Liver (tissue), 10 donors: ENCODE measurements at places on chromosomes 13 and 19. TPM values are rescaled to one million over a fixed set of nuclear protein-coding genes. Genes with fewer than 3 reads are reported as not detected.

LILRB4 gene
- 5.0 TPM for total RNA-seq

NCAN gene
- total RNA-seq, result not detected

SYNGR4 gene
- not detected for total RNA-seq

ELSPBP1 gene
- not detected for total RNA-seq

ACER1 gene
- not detected for total RNA-seq

PRR12 gene
- 2.8 TPM for total RNA-seq

TINCR gene
- total RNA-seq, result 0.05 TPM

LRRC63 gene
- 0.84 TPM for total RNA-seq

CACNG7 gene
- total RNA-seq, result not detected

C19orf73 gene
- total RNA-seq, result 0.56 TPM

DCT gene
- total RNA-seq, result 0.08 TPM

DNA sequence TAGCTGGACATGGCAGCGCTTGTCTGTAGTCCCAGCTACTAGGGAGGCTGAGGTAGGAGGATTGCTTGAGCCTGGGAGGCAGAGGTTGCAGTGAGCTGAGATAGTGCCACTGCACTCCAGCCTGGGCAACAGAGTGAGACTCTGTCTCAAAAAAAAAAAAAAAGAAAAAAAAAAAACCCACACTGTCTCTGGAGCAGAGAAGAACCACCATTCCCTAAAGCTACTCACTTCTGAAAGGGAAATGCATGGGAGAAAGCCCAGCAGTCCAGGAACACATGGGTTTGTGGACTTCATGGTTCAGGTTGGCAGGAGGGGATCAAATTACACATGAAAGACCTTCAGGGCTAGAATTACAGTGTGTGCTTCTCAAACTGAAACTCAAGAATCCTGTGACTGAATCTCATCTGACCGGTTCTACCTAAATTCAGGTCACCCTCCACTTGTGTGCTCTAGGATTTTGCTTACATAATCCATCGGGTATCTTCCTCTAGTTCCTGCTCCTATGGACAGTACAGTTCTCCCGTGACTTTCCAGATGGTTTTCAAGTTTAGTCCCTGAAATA lies 30.2 kb upstream of the CPB2 start:
- no peak for DNase-seq

DNA sequence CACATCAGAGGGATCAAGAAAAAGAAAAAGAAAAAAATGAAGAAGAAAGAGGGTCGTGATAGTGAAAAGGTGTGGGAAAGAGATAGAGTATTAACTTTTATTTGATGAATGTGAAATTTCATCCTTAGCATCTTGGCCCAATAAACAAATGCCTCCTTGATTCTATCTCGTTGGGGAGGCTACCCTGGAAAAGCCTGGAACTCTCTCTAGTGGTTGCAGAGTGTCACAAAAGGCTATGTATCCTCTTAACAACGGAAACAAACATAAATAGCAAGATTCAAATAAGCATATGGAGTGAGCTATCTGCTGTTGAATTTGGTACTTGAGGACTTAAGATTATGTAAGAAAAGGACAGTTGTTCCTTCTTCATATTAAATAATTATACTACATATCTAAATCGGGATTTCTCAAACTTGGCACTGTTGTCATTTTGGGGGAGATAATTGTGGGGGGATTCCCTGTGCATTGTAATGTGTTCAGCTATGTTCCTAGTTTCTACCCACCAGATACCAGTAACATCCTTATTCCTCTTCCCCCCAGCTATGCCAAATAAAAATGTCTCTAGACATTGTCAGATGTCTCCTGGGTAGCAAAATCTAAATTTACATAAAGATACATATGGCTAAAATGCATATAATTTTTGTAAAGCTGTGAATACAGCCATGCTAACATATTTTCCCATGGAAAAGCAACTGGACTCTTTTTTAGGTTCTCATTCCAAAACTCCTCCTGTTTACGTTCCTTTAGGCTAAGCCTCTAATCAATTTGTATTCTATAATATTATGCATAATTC lies 557.2 kb downstream of the DCT start:
- no peak for DNase-seq

DNA sequence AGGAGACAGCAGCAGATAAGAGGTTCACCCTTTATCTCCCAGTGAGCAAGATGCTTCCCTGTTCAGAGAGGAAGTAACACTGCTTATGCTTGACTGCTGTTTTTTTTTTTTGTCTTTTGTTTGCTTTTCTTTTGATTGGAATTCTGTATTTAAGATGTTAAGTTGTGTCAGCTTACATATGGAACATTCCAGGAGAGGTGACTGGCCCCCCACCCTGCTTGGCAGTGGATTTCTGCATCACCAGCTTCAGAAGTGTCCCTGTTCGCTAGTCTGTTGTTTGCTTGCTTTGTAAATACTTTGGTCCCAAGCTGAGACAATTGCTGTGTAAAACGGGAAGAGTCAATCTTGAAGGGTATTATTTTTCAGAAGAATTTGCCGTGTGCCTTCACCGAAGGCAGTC lies 43.0 kb downstream of the IFT88 start:
- DNase-seq, result no peak

DNA sequence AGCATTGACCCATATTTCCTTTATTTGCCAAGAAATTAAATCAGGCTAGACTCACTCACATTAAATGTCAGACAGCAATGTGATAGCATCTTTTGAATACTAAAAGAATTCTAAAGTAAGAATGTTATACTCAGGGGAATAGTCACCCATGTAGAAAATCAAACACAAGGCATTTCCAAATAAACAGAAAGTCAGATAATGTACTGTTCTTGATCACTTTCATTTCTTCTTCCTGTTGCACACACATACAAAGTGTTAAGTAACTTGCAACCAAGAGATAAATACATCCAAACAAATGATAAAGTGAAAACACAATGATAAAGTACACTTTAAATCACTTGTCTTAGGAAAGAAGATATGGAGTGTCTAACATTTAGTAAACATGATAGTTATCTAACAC lies 1366.6 kb upstream of the MIR17HG start:
- no peak for DNase-seq

DNA sequence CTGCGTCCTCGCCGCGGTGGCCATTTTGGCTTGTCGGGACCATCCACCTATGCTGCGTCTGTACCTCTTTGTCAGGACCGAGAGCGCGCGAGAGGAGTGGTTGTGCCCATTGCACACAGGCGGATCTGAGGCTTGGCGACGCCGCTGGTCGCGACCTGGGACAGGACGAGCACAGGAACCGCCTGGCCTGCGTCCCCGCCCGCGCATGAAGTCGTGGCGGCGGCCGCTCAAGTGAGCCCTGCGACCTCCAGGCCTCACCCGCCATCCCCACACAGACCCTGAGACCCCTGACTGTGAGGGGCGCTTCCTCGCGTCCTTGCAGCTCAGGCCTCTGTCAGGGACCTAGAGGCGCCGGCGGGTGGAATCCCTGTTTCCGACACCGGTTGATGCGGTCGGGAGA lies 16.8 kb downstream of the ZNF586 start:
- DNase-seq, result no peak

DNA sequence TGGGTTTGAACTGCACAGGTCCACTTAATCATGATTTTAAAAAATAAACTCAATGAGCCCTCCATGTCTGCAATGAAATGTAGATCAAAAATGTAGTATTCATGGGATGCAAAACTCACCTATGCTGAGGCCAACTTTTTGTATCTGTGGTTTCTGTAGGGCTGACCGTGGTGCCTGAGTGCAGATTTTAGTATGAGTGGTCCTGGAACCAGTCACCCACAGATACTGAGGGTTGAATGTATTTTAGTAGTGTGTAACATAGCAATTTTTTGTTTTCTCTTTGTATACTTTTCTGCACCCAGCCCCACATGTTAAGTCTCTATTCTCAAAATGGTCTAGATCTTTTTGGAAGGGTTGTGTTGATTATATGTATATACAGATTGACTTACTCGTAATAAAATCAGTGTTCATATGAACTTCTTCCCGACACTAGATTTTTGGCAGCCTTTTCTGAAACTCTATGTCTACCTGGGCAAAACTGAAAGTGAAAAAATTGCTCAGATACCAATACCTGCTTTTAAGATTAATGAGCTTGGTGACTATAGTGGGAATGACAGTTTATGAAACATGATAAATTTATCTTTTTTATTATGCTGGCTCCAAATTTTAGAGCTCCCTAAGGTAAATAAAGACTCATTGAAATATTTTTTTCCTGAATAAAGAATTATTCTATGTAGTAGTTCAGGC lies 51.6 kb downstream of the DNAJC15 start:
- no peak for DNase-seq

GRCh38 chr19:54461210-54461609 lies 2.4 kb downstream of the LENG9 start:
- DNase-seq, result no peak

- DNase-seq, result no peak
These were observed 42.4 kb upstream of the ZNF737 start for GRCh38 chr19:20607943-20608342.

- peak; percentile 88 for DNase-seq
These were observed 20.8 kb upstream of the ERCC1 start for GRCh38 chr19:45444318-45445041.

- DNase-seq, result no peak
These were observed 5.3 kb downstream of the MATK start for GRCh38 chr19:3780786-3781304.

GRCh38 chr13:94300401-94300800 lies 179.1 kb downstream of the DCT start:
- no peak for DNase-seq

DNA sequence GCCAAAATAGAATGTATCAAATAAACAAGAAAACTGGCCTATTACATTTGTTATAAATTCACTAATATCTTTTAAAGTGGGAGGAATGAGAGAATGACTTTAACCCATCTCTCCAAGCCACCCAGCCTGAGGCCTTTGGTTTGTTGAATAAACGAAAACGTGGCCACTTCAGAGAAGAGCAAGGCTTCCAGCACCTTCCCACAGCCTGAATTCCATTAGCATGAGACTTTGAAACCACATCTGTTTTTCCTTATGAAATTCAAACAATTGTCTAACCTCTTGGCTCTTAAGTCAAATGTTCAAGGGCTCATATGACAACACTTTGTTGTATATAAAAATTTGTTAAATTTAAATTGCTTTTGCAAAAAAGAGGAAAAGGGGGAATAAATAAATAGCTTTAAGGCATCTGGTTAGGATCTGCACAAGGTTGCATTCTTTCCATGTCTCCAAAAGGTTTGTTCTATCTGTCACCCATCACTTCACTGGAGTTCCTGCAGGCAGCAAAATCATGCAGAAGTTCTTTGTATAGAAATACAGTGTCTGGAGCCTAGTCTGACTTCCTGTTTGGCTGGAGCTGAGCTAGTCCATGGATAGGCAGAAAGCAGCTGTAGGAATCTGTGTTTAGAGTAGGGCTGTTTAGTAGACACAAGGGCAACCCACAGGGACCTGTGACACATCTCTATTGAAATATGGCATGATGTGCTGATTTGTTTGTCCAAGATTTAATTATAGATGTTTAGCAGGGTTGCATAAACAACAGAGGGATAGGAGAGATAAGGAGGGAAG lies 502.3 kb downstream of the KCTD12 start:
- no peak for DNase-seq

- DNase-seq, result no peak
These were observed 17.9 kb downstream of the ALG5 start for GRCh38 chr13:36981156-36981743.

DNA sequence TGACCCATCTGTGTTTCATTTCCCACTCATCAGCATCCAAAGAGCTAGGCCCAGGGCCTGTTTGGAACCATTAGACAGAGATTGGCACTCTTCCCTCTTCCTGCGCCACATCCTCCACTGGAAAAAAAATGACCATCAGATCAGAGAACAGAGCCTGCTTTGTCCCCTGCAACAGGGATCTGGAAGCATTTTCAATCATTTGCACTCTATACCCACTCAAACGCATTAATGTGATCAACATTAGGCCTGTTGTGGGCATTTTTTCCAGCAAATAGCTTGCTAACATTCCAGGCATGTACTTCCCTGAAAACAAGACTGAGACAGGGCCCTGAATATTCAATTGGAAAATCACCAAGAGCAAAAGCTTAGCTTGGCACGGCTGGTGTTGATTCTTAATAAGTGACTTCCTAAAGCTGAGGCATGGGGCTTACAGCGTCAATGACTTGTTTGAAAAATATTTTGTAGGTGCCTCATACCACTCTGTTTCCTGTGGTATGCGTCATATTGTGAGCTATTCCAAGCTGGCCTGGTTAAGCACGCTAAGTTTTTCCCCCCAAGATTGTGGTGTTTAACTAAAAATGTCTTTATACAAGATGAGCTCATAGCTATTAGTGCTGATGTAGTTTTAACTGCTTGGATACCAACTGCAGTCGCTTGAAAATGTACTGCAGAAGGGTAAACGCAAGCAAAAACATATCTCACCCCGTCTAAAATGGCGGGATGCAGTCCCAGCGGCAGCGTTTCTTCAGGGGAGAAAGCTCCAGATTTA lies 404.4 kb downstream of the SPRY2 start:
- DNase-seq, result no peak

- no peak for DNase-seq
These were observed 188.2 kb downstream of the OLFM4 start for GRCh38 chr13:53216773-53217172.

DNA sequence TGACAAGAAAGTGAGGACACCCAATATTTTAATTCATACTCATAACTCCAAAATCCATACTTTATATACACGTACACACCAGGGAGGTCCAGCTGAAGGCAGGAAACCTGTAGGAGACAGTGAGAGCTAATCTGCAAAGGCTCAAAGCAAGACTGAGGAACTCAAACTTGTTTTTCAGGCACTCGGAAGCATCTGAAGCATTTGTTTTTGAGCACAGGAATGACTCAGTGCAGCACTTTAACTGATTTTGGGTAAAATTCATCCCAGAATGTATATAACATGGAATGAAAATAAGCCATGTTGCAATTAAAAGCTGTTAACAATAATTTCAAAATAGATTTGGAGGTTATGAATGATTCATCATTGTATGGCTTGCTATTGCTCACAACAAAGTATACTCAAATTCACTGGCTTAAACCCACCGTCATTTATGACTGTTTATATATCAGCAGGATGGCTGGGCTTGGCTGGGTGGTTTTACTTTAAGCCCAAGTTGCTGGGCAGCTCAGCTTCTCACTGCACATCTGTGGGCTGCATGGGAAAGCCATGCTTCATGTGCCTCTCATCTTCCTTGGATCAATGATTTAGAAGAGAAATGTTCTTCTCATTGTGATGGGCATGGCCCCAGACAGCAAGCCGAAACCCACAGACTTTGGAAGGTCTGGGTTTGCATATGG lies 177.0 kb downstream of the RFC3 start:
- DNase-seq, result no peak

DNA sequence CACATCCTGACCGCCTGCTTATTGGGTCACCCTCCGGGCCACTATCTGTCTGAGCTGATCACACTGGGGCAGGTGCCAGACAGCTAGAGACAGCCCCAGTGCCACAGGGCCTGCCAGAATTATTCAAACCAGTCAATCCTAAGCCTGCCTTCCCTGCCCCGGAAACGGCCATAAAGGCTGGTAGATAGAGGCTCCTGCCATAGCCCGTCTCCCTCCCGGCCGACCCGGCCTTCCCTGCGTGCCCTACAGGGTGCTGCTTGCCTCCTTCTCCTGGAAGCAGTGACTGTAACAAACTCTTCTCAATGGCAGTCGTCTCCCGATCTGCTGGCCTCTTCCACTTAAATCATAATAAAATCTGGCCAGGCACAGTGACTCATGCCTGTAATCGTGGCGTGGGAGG lies 158.6 kb upstream of the SOX1 start:
- DNase-seq, result peak; percentile 8

- DNase-seq, result no peak
These were observed 82.9 kb upstream of the AKAP11 start for GRCh38 chr13:42189061-42189460.
